ENCODE measurements at places on chromosomes 12 and 14.

DNA sequence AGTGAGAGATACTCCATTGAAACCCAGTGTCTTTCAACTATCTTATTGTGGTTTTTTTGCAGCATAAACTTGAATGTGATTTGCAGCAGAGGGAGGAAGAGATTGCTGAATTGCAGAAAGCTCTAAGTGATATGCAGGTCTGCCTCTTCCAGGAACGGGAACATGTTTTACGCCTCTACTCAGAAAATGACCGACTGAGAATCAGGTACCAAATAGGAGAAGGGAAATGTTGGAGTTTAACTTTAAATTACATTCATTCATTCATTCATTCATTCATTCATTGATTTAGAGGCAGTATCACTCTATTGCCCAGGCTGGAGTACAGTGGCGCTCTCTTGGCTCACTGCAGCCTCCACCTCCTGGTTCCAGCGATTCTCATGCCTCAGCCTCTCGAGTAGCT, 17.0 kb downstream of the CCDC77 start:
- no peak for DNase-seq

DNA sequence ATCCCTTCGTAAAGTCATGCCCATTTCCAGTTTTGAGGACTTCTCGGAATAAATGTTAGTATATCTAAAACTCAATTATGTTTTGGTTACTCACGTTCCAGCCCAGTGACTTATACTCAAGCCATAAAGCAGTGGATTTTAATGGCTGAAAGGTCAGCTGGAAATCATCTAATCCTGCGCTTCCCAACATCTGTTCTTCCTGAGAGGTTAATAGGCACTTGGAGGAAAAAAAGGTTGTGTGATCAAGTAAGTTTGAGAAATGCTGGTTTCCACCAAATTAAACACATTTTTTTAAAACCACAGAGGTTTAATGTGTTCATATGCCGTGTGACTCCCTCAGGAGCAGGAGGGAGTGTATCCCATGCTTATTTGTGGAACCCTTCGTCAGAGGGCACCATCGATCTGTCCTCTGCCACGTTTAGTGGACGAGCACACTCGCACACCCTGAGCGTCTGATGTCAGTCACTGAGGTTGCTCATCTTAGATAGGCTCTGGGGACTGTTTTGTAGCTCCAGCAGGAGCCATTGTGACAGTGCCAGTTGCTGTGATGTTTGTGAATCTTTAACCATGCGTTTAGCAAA, 41.4 kb downstream of the FBXL14 start:
- peak; percentile 18 for DNase-seq

DNA sequence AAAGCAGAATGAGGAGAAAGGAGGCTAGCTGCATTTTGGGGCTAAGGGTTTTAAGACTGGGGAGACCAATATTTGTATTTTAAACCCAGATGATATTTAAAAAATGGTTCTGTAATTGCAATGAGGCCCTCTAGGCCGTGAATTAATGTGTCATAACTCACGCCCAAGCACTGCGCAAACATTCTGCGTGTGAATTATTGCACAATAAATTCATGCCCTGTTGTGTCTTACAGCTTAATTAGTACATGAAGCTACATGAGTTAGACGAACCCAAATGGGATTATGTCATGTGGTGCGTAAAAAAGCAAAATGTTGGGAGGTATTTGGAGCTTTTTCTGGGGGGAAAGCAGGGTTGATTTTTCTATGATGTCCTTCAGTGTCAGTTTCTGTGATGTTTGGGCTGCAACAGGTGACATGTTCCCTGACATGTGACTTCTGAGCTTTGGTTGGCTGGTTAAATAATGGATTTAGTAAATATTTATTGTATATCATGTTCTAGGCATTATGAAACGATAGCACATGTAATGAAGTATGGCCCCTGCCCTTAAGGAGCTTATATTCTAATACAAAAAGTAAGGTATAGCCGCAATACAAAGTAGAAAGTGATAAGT, 30.4 kb upstream of the CISTR start:
- DNase-seq, result no peak

DNA sequence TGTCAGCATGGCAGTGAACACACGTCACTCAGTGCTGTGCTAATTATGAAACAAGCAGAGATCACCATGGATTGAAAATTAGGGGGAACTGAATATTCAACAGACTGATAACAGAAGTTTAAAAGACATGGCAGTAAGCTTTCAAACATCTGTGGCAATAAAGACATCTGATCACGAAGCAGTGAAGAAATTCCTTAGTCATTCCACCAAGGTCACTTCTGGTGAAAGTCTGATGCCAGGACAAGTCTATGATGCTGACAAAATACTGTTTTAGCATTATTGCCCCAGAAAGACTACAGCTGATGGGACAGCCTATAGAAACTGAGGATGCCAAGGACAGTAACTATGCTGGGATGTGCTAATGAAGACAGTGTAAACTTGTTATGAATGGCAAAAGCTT, 126.9 kb upstream of the RBM19 start:
- no peak for DNase-seq

GRCh38 chr12:77248036-77248435, 182.7 kb upstream of the E2F7 start:
- DNase-seq, result no peak

DNA sequence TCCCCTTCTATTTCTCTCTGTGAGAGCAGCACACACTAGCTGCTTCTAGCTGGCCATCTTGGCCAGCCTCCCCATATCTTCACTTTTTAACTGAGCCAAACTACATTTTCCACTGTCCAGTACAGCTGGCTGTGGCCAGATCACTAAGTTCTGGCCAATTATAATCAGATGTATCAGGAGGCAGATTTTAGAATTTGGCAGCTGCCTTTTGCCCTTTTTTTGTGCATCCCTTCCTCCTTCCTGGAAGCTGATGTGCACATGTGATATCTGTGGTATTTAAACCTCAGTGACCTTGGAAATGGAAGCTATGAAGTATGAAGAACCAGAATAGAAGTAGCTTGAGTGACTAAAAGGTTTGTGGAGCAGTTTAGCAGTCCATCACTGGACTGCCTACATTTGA, 49.8 kb upstream of the ANO6 start:
- peak; percentile 18 for DNase-seq

DNA sequence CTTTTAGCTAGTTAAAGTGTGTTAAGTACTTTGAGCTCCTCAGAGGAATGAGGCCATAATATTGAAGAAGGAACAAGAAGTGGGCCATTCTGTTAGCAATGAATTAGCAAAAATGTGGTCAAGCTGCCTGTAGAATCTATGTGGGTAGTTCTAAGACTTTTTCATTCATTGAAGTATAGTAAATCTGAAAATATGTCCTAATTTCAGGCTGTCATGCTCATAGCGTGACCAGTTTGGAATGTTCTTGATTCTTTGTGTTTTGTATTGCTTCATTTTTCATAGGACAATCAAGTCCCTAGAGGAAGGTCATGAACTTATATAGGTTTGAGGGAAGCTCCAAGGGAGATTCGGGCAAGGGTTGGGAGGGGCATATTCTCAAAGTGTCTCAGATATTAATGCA, 11.4 kb downstream of the ATP23 start:
- no peak for DNase-seq

GRCh38 chr14:22471545-22472121, 117.4 kb downstream of the DAD1 start:
- DNase-seq, result peak; percentile 26

- no peak for DNase-seq
These were observed 70.3 kb downstream of the ACTN1 start for GRCh38 chr14:68908803-68909202.

GRCh38 chr12:57158665-57159064, 11.2 kb upstream of the LRP1-AS start:
- DNase-seq, result no peak

DNA sequence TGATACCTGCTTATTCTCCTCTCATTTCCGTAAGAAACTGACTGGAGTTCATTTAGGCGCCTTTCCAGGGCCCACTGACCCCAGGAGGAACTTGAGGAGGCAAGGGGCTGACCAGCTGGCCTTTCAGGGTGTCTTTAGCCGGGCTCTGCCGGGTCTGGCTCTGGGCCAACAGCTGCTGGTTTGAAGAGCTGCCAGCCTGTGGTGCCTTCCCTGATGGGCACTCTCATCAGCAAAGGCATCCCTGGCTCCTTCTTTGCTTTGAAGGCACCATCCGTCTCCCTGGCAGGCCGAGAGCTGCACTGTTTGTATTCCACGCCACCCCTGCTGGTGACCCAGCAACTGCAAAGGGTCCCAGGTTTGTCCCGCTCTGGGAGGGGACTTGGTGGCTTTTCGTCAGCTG, 42.0 kb downstream of the IQSEC3 start:
- no peak for DNase-seq

GRCh38 chr14:106883218-106883692, 1356.9 kb downstream of the TMEM121 start:
- DNase-seq, result no peak

GRCh38 chr14:97217111-97217885, 420.1 kb downstream of the VRK1 start:
- DNase-seq, result no peak

GRCh38 chr14:74980398-74980730, 22.4 kb upstream of the EIF2B2 start:
- DNase-seq, result no peak

DNA sequence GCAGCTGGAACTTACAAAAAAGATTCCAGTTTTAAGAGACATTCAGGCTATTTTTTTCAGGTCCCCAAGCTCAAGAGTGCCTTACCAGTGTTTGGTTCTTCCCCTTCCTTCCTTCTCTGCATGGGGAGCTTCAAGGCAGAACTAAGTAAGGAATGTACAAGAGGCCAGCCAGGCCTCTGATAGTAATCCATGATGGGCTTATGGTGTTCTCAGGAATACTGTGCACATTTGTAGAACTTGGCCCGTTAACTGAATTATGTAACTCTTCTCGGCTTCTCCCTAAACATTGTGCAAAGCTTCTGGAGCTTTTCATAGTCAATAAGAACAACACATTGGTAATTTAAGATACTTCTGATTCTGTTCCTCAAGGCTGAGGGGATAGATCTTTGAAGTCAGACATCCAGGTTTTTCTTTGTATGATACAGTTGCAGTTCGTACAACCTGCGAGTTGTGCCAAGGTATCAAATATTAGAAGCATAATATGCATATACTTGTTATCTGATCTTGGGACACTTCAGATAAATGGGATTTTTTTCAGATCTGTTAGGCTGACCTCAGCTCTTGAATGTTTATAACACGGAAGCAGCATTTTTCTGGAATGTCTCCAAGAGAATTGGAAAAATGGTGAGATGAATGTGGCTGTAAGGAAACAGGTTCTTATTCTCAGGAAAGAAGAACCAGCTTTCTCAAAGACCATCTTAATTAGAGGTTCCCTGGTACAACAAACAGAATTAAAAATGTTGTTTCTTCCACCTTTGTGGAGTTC, 148.6 kb downstream of the ANO4 start:
- peak; percentile 30 for DNase-seq

- DNase-seq, result peak; percentile 84
These were observed 152.4 kb upstream of the PRICKLE1 start for GRCh38 chr12:42741771-42742510.

DNA sequence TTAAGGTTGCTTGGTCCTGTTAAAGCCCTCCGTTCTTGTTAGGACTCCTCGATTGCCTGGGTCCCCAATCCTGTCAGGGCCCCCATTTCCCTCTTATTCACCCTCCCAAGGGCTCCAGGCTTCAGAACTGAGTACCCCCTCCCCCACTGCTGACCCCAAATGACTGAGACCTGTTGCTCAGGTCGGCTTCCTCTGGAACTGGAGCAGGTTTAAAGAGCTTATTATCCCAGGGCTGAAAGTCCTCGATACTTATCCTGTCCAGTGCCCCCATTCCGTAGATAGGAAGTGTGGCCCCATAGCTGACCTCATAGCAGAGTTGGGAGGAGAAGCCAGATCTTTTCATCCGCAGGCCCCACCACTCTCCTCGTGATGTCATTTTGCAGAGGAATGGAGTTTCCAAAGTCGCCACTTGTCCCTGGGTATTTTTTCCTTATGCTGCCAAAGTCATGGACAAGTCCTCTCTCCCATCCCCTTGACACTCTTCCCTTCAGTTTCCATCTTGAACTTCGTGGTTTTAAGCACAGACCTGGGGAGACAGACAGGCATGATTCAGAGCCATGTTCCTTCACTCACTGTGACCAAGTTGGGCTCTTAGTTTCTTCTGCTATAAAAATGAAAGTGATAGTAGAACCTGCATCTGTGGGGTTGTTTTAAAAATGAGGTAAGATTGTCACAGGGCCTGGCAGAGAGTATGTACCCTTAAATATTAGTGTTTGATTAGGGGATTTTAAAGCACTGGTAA, 1.2 kb downstream of the USP30 start:
- no peak for DNase-seq

- no peak for DNase-seq
These were observed 67.0 kb upstream of the ARHGAP5 start for GRCh38 chr14:32009976-32010581.

- DNase-seq, result no peak
These were observed 249.1 kb upstream of the E2F7 start for GRCh38 chr12:77314378-77315052.

DNA sequence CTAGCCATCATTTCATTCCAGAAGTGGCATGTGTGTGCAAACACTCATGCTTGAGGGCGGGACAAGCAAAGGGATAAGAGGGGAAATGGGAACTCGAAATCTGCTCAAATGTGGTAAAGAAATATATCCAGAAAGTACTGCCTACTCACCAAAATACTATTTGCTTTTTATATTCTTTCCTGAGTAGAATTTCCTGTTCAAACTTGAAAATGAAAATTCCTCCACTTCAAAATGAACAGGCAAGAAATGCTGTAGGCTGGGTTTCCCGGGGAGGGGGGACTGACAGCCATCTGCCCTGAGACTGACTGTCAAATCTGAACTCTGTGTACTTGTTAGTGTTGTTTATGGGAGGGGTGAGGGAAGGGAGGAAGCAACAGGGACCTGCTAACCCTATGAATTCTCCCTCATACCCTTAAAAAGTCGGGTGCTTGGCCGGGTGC, 34.6 kb downstream of the NTF3 start:
- DNase-seq, result no peak

DNA sequence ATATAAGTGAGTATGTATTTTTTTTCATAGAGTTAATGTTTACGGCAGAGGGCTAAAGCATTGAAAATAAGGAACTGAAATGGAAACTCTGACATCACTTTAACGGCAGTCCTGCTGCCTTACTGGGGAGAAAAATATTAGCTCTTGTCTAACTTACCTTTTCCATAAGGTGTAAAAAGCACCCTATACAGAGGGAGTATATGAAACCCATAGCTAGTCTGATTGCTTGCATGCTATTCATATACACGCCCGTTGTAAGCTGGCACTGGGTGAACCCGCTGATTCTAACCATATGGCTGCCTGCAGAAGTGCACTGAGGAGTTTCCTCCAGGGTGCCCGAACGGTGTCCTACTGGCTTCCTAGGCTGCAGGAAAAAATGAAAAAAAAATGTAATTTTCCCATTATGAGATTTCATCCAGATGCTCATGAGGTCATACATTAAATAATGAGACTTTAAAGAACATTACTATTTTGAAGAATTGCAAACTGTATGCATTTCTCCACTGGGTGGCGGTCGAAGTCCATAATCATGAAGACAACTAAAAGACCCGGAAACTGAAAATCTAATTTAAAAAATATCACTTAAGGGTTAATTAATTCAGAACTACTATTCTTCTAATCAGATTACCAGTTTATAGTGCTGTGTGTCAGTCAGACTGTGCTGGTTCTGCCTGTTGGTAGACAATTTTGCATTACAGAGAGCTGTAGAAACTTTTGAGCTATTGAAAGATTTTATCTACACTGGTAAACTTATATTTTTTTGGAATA, 144.7 kb downstream of the ALX1 start:
- no peak for DNase-seq

- DNase-seq, result no peak
These were observed 210.9 kb downstream of the MED13L start for GRCh38 chr12:116066381-116067230.
